ENCODE measurements at places on chromosomes 4 and X.

GRCh38 chrX:1031521-1032430 lies 180.7 kb downstream of the CRLF2 start:
- DNase-seq = no peak

DNA sequence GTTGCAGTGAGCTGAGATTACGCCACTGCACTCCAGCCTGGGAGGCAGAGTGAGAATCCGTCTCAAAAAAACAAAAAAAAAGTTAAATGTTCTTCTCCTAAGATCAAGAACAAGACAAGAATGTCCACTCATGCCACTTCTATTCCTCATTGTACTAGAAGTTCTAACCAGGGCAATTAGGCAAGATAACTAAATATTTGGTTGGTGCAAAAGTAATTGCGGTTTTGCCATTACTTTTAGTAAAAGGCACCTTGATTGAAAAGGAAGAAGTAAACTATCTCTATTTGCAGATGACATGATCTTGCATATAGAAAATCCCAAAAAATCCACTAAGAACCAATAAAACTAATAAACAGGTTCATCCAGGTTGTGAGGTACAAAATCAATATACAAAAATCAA lies 24.0 kb upstream of the SLC7A3 start:
- no peak for DNase-seq

DNA sequence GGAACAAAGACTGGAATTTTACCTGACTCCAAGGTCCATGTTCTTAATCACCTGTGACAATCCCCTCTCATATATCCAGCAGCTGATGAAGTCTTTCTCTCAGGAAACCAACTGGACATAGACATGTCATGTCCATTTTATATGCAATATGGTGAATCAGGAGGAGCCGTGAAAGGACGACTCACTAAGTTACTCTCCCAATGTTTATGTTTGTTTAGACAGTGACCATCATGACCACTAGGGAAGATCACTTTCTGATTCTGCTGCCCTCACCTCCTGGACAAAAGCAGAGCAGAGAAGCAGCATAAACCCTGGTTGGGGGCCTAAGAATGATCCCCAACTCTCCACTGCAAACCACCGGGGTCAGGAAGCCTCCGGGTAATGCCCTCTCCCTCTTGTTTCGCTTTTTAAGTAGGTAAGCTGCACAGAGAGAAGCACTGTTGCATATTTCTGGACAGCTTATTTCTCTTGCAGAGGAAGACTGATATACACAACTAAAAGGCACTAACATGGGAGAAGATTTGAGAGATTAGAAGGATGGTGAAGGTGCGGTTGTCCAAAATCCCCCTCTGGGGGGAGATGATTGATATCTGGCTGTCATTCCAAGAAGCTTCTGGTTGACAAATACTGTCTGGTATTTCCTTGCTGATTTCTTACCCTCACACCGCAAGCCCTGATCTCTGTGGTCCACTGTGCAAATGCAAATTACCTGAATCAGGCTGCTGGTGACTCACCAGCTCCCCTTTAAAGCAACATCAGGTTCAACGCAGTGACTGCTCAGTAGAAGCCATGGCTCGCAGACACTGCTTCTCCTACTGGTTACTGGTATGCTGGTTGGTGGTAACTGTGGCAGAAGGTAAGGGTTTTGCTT lies at the start of gene ODAPH:
ODAPH (plus strand) TSS at position 773 of the 871 bp plus-strand sequence; CDS start at position 790, 17 bp downstream.
- DNase-seq = peak; percentile 3

GRCh38 chr4:181365671-181366070 lies 877.5 kb upstream of the TENM3 start:
- no peak for DNase-seq

GRCh38 chr4:129092631-129093190 lies 628 bp downstream of the SCLT1 start:
- no peak for DNase-seq

GRCh38 chr4:2483237-2483636 lies 14.3 kb downstream of the RNF4 start:
- no peak for DNase-seq

DNA sequence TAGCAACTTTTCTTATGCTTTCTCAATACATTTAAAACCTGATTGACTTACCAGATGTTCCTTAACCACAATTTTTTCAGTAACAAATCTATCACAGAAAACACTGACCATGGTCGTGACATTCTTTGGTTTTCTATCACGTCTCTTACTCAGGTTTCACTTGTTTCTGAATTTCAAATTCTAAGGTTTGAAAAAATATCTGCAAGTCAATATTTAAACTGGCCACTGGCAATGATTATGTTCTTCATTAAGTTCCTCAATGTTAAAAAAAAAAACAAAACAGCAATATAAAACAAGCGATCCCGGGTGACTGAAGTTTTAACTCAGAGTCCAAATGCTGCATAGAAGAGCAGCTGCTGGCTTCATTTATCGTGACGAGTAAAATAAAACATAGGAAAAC lies 128.9 kb downstream of the RBM47 start:
- DNase-seq = no peak

GRCh38 chr4:173171098-173171497 lies 2.5 kb downstream of the GALNT7 start:
- DNase-seq = no peak

GRCh38 chrX:68932611-68933010 lies 103.8 kb downstream of the EFNB1 start:
- no peak for DNase-seq

Measured in CD4-positive, alpha-beta T cell treated with Interleukin-17A for 1 hour (primary cell).